ENCODE measurements at places on chromosomes 16 and 17.

- DNase-seq: no peak
Observed at GRCh38 chr17:80424261-80424660, 9.3 kb downstream of the ENDOV start.

DNA sequence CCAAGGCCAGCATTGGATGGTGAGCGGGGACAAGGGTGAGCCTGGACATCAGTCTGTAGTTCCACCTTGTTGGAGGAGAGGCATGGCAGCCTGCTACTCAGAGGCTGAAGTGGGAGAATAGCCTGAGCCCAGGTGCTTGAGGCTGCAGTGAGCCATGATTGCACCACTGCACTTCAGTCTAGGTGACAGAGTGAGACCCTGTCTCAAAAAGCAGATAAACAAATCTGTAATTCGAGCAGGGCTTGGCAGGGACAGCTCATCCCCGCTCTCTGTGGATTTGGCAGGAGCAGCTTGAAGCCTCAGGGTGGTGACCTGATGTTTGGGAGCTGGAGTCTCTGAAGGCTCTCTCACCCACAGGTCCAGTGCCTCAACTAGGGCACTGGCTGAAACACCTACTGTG, 38.6 kb upstream of the ZCCHC14 start:
- DNase-seq: no peak

GRCh38 chr17:10799407-10799806, 4.5 kb downstream of the TMEM238L start:
- DNase-seq: no peak

DNA sequence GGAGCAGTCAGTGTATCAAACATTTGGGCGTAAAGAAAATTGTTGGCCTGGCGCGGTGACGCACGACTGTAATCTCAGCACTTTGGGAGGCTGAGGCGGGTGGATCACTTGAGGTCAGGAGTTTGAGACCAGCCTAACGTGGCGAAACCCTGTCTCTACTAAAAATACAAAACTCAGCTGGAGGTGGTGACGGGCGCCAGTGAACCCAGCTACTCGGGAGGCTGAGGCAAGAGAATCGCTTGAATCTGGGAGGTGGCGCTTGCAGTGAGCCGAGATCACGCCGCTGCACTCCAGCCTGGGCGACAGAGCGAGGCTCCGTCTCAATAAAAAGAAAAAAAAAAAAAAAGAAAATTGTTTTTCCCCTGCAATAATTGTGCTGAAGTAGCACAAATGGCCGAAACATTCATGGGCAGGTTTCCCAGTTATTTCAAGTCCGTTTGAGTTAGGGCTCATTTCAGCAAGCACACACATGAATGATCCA, 1.4 kb downstream of the GCSH start:
- DNase-seq: no peak

- DNase-seq: no peak
Observed at GRCh38 chr16:49530427-49530970, 156.9 kb downstream of the C16orf78 start.

DNA sequence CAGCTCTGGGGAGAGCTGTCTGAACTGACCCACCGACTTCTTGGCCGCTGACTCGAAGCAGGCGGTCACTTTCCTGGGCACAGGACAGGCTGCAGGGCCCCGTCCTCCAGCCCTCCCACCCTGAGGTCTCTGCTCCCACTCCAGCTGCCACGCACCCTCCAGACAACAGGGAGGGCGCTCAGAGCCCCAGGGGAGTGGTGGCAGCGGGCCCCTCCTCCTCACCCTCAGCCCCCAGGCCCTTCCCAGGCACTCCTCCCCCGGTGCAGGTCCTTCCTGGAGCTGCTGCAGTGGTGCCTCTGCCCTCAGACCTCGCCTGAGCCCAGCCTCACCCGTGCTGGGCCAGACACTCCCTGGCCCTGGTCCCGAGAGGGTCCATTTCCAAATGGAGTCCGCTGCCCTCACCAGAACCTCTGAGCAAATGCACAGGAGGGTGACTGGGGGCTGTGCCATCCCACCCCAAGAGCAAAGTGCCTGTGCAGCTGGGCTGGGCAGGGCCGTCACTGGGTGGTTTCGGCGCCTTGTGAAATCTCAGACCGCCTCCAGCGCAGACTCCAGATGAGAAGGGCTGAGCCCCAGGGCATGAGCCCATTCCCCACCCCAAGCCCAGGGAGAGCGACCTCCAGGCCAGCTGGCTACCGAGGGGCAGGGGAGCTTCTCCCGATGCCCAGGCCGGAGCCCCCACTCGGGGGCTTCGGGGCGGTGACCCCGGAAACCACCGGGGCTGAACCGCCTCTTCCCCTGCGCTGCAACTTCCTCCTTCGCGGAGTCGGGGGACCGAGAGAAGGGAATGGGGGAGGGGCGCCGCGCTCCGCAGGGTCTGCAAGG, 717 bp downstream of the CYBA start:
- DNase-seq: peak; percentile 73

DNA sequence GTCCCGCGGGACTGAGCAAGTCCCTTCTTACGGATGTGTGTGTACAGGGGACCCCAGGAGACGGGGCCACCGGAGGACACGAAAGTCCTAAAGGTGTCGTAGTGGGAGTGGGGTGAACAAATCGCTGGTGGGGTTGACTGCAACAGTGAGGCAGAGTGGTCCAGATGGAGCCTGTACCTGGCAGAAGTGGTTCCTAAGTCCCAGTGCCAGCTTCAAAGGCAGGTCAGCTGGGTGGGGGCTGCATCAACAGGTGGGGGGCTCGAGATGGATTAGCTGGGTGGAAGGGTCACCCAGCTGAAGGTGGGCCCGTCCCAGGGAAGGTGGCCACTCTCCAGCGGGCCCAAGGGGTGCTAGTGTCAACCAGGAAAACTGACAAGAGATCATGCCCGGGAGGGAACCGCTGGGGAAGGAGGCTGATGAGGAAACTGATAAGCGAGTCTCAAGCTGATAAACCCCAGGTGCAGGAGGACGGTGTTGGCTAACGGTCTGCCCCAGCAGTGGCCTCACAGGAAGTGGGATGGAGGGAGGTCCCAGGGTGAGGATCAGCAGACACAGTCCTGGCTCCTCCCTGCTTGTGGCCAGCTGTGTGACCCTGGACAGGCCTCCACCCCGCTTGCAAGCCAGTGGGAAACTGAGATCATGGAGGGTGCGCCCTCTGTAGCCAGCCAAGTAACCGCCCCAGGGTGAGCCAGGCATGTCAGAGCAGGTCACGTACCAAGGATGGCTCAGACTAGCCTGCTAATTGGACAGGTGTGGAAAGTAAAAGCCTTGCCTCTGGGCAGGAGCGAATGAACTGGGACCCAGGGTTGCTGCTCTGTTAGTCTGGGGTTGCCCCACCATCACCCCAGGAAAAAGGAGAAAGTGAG, 1.0 kb downstream of the ORAI3 start:
- DNase-seq: peak; percentile 97

GRCh38 chr17:75414488-75414887, 9.0 kb upstream of the GRB2 start:
- no peak for DNase-seq

DNA sequence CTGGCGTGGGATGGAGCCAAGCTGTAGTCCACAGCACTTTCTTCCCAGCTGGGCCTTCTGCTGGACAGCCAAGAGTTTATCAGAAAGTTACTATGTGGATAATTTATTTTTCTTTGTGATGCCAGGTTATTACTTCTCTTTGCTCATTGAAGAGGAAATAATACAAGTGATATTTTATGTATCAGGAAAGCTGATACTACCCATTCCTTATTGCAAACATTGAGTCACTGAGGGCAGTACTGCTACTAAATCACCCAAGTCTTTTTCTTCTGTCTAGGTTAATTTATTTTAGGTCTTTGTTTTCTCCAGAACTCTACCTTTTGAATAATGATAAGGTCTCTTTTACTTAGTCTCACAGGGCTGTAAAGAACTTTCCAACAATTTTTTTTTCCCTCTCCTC, 8.3 kb downstream of the NUP93 start:
- no peak for DNase-seq

GRCh38 chr16:71371237-71371636, 12.7 kb downstream of the CALB2 start:
- DNase-seq: no peak

GRCh38 chr17:74444406-74444805, 12.5 kb downstream of the GPRC5C start:
- no peak for DNase-seq

GRCh38 chr17:51319186-51319585, 58.8 kb downstream of the UTP18 start:
- DNase-seq: no peak

DNA sequence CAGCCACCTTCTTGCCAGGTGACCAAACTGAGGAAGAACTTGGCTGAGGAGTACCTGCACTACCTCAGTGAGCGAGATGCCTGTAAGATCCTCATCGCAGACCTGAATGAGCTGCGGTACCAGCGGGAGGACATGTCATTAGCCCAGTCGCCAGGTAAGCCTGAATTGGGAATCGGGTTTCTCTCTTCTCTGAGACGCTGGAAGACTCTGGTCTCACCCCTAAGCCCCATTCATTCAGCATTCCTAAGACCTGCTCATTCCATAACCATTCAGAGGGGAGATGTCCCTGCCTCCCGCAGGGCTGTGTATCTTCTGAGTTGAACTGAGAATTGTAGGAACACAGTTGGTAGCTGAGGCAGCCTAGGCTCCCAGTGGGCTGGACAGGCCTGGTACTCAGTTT, 17.0 kb upstream of the THAP11 start:
- DNase-seq: no peak

DNA sequence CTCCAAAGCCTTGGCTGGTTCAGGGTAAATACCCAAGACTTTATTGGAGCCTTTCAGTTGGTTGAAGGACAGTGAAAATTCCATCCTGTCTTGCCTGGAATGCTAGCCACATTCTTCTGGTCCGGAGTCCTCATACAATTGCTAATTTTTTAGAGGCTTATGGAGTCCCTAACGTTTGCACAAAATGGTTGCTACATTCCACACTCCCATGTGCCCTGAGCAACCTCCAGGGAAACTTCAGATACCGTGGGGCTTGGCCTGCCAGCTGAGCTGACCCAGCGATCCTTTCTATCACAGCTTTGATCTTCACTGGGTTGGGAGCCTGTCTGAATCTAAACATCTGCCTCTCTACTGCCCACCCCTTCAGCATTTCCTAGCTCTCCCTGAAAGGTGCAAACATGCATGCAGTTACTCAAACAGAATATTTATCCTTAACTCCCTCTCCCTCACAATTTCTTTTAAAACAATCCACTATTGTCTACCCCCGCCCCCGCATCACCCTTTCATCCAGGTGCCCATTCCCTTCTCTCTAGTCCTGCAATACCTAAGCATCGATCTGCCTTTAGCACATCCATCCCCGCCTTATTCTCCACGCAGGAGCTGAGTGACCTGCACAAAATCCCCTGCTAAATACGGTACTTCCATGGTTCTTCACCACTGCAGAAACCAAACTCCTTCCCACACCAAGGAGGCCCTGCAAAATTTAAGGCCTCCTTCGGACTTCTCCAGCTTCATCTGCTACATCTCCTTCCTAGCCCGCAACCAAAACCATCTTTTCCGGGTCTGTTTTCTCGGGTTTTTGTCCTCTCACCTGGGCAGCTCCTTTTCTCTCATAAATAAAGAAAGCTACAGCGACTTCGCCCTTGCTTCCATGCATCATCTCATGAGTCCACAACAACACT, 810 bp upstream of the GAN start:
- no peak for DNase-seq

DNA sequence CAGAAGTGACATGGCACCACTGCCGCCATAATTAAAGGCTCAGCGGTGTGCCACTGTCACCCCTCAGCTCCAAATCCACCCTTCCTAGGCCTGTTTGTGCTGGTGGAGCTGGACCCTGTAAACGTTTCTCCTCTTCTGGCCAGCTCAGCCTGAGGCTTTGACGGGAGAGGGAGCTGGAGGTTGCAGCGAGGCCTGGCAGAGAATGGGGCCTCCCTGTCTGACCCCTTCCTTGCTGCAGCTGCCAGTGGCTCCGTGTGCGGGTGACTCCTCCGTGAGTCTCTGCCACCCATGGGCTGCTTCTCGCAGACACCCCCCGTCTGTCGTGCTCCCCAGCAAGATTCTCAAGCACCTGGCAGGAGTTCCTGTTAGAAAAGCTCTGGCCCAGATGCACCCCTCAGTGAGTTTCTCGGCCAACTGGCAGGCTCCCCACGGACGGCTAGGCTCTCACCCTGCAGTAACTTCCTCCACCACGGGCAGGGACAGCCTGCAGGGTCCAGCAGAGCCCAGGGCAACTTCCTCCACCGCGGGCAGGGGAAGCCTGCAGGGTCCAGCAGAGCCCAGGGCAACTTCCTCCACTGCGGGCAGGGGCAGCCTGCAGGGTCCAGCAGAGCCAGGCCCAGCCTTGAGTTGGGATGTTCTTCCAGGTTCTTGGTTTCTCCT, 4.7 kb upstream of the CHMP6 start:
- DNase-seq: no peak

DNA sequence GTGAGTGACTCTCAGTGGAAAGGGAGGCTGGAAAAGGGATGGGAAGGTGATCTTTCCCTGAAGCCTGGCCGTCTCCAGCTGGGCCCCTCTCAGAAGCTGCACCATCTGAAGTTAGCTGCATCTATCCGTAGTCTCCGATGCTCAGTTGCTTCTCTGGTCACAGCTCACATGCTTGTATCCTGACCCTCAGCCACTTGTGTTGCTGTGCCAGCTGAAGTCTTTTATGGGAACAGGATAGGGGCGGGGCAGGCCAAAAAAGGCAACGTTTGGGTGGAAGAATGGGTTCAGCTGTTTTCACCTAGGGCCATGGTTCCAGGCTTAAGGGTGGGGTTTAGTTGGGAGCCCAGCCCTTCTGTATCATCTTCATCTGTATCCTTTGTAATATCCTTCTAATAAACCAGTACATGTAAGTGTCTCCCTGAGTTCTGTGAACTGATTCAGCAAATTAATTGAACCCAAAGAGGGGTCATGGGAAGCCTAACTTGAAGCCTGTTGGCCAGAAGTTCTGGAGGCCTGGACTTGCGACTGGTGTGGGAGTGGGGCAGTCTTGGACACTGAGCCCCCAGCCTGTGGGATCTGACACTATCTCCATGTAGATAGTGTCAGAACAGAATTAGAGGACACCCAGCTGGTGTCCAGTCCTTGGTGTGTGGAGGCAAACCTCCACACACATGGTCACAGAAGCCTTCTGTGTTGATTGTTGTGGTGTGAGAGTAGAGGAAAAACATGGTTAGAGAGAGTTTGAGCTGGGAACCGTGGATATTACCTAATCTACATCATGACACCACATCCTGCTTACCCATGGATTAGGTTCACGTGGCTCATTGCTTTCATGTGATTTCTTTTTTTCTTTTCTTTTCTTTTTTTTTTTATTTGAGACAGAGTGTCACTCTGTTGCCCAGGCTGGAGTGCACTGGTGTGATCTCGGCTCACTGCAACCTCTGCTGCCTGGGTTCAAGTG, 49.3 kb upstream of the FBXO47 start:
- DNase-seq: no peak

DNA sequence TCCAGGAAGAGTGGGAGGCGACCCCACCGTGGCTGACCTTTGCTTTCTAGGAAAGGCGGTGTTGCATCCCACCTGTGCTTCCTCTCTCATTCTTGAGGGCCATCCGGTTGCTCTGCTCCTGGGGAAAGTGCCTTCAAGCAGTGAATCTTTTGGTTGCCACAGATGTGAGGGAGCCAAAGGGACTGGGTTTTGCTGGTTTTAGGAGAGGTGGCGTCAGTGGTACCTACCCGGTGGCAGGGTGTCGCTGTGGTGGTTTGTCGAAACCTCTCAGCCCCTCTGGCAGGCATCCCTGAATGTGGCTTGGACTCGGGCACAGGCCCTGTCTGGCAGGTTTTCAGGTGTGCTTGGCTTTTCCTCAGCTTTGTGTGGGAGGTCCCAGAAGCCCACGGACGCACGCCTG, 611.5 kb downstream of the KCNJ18 start:
- no peak for DNase-seq

- no peak for DNase-seq
Observed at GRCh38 chr17:27821318-27821717, 21.0 kb upstream of the NOS2 start.

Data from right atrium auricular region (tissue), 2 donors.